ENCODE measurements at places on chromosomes 1 and 21. TPM values are rescaled to one million over a fixed set of nuclear protein-coding genes. Genes with fewer than 3 reads are reported as not detected.

DNA sequence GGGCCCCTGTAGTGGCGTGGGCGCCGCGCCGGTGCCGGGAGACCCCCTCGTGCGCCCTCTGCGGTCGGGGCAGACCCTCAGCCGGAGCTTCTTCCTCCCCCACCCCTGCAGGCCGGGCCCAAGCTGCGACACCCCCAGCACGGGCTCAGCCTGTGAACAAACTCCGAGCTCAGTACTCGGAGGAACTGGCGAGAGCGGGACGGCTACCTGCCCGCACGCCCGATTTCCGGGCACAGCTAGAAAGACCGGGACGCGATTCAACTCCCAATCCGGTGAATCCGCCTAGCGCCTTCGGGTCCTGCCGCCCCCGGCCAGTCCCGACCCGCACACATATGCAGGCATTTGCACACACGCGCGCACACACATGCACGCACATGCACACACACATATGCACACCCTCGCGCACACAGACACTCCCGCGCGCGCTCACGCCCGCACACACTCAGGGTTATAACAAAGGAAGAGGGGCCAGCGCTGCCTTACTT, 580 bp upstream of the BLACAT1 start:
- no peak for DNase-seq

DNA sequence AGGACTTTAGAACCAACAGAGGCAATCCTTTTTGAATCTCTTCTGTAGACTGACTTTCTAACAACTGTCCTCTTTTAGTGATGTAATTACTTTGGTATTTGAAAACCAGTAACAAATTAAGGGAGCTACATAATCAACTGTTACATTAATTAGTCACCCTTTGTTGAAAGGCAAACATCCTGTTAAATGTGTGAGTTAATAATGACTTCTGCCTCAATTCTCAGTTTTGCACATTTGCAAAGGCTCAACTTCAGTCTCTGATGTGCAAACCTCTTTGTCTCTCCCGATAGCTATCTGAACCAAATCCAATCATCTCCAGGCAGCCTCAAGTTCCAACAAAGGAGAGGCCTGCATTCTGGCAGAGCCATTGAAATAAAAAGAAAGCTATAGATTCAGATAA, 135.4 kb upstream of the C8B start:
- DNase-seq: no peak

CELA3B gene
- not detected for total RNA-seq

GRCh38 chr1:105565006-105565405, 1491.5 kb upstream of the PRMT6 start:
- no peak for DNase-seq

- DNase-seq: no peak
These were observed 32.5 kb upstream of the DMBX1 start for GRCh38 chr1:46457178-46457577.

ZNF593OS gene
- total RNA-seq: not detected

MATN1 gene
- not detected for total RNA-seq

CAMSAP2 gene
- total RNA-seq: 17.0 TPM

DNA sequence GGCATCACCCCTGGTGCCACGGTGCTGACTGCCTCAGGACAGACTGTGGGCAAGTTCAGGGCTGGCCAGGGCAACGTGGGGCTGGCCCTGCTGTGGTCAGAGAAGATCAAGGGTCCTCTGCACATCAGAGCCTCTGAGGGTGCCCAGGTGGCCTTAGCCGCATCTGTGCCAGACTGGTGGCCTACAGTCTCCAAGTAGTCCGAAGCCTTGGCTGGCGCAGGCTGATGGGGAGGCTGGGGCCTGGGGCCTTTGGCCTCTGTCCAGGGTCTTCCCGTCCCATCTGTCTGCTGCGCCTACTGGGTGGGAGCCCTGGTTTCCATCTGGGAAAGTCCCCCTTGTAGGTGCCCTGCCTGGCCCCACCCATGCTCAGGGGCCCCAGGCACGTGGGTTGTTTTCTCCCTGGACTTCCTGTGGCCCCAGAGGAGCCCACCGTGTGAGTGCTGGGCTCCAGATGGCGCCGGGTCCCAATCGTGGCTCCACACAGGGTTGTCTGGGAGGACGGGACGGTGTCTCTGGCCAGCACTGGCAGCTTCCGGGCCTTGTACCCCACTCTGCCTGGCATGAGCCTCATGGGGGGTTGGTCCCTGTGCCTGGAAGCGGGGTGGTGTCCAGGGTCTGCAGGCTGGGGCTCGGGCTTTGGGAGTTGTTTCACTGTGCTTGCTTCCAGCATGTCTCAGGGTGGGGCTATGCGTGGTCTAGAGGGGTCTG, 9.9 kb downstream of the IBA57 start:
- no peak for DNase-seq

TSPAN2 gene
- 0.59 TPM for total RNA-seq

CASQ1 gene
- total RNA-seq: not detected

- DNase-seq: no peak
These were observed 41.7 kb upstream of the RAB4A start for GRCh38 chr1:229229137-229229720.

SLC19A1 gene
- total RNA-seq: 32.6 TPM

- peak; percentile 18 for DNase-seq
These were observed 1.2 kb downstream of the NEGR1 start for GRCh38 chr1:72281144-72281543.

GRCh38 chr1:21685946-21686678, 17.0 kb upstream of the RAP1GAP start:
- DNase-seq: no peak
